A375 (cell line): ENCODE measurements at places on chromosomes 7 and 10. TPM values are rescaled to one million over a fixed set of nuclear protein-coding genes. Genes with fewer than 3 reads are reported as not detected.

ZNF727 gene
- 0.19 and 0.56 TPM in 2 replicates for total RNA-seq

PNLIP gene
- not detected in 2 replicates for total RNA-seq

NUTM2A gene
- 0.45 and 1.3 TPM in 2 replicates for total RNA-seq

HGF gene
- total RNA-seq: not detected in 2 replicates

FRAT1 gene
- total RNA-seq: 4.5 and 5.4 TPM in 2 replicates

PLXDC2 gene
- 4.6 TPM in 2 replicates for total RNA-seq

DOCK4 gene
- total RNA-seq: 26.1 and 42.9 TPM in 2 replicates

CYP3A7 gene
- not detected in 2 replicates for total RNA-seq

LIPM gene
- not detected in 2 replicates for total RNA-seq

SPDYE9 gene
- total RNA-seq: not detected in 2 replicates

PPA1 gene
- total RNA-seq: 98.0 and 107 TPM in 2 replicates

SAP25 gene
- total RNA-seq: not detected in 2 replicates

TRIM74 gene
- total RNA-seq: 0.15 TPM in 1 of 2 replicates, not detected in the other

TMEM184A gene
- 1.6 and 1.7 TPM in 2 replicates for total RNA-seq

LRRN3 gene
- not detected in 2 replicates for total RNA-seq

ANKRD61 gene
- 0.19 TPM in 1 of 2 replicates, not detected in the other for total RNA-seq

MALSU1 gene
- total RNA-seq: 193 and 194 TPM in 2 replicates

BAG3 gene
- total RNA-seq: 34.1 and 40.2 TPM in 2 replicates

STK31 gene
- 0.23 and 0.29 TPM in 2 replicates for total RNA-seq

FAM25G gene
- total RNA-seq: not detected in 2 replicates

DNAH11 gene
- 1.6 and 5.0 TPM in 2 replicates for total RNA-seq

RGR gene
- 0.79 and 0.85 TPM in 2 replicates for total RNA-seq

SFRP5 gene
- 0.05 and 0.94 TPM in 2 replicates for total RNA-seq

SLC13A1 gene
- total RNA-seq: not detected in 2 replicates

NRCAM gene
- 1.8 and 2.7 TPM in 2 replicates for total RNA-seq

ZNF3 gene
- 28.2 and 28.8 TPM in 2 replicates for total RNA-seq

TMEM270 gene
- 0.93 TPM in 1 of 2 replicates, not detected in the other for total RNA-seq

METTL27 gene
- 19.9 TPM in 2 replicates for total RNA-seq

TET1 gene
- 1.3 and 2.0 TPM in 2 replicates for total RNA-seq

MBL2 gene
- 0.05 and 0.26 TPM in 2 replicates for total RNA-seq

CFAP70 gene
- total RNA-seq: 0.11 and 0.15 TPM in 2 replicates

TDRD1 gene
- not detected in 2 replicates for total RNA-seq

ANKRD1 gene
- total RNA-seq: 34.6 and 35.3 TPM in 2 replicates

CABCOCO1 gene
- not detected in 2 replicates for total RNA-seq

FBXL15 gene
- total RNA-seq: 16.8 and 25.4 TPM in 2 replicates

ACTR3C gene
- not detected in 2 replicates for total RNA-seq

SLC4A2 gene
- 193 and 293 TPM in 2 replicates for total RNA-seq

C10orf105 gene
- not detected in 2 replicates for total RNA-seq

FERD3L gene
- not detected in 2 replicates for total RNA-seq

FOXI2 gene
- not detected in 2 replicates for total RNA-seq

FKBP9 gene
- total RNA-seq: 94.3 and 101 TPM in 2 replicates

SPDYE8 gene
- total RNA-seq: not detected in 2 replicates

ZNF467 gene
- 0.34 and 0.45 TPM in 2 replicates for total RNA-seq

CFAP69 gene
- total RNA-seq: 4.8 and 13.1 TPM in 2 replicates

SPDYE11 gene
- not detected in 2 replicates for total RNA-seq
